SK-MEL-5 (cell line): ENCODE measurements at places on chromosomes 12 and 14. TPM values are rescaled to one million over a fixed set of nuclear protein-coding genes. Genes with fewer than 3 reads are reported as not detected.

GRCh38 chr12:98894412-98895085, 249.5 kb downstream of the APAF1 start:
- DNase-seq: peak; percentile 32

DNA sequence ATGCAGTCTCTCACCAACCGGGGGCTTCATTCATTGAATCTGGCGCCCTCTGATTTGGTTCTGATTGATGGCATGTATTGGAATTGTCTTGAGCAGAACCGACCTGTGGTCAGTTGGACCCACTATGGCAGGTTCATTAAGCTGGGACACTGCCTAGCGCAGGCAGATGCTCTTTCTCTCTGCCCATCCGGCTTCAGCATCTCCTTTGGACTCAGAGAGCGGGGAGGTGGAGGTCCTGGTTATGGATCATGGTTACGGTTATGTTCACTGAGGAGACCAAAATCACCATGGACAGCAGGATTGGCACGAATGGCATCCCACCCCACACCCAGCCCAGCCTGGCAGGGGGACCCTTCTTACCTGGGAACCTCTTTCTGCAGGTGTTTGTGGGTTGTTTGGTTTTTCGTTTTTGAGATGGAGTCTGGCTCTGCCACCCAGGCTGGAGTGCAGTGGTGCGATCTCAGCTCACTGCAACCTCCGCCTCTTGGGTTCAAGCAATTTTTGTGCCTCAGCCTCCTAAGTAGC, 16.4 kb upstream of the BCL7A start:
- DNase-seq: no peak

GRCh38 chr14:100567877-100568163, 19.4 kb downstream of the BEGAIN start:
- no peak for DNase-seq

SLC35E3 gene
- total RNA-seq: 5.5 and 8.6 TPM in 2 replicates

GSKIP gene
- 30.6 and 31.8 TPM in 2 replicates for total RNA-seq

MYL6B gene
- total RNA-seq: 63.2 and 66.0 TPM in 2 replicates

C1S gene
- 3.3 and 3.6 TPM in 2 replicates for total RNA-seq

GLT1D1 gene
- 0.05 TPM in 1 of 2 replicates, not detected in the other for total RNA-seq
